ENCODE measurements at places on chromosomes 2 and 18. TPM values are rescaled to one million over a fixed set of nuclear protein-coding genes. Genes with fewer than 3 reads are reported as not detected.

The EN1 gene
- total RNA-seq, result not detected

The C2orf78 gene
- not detected for total RNA-seq

The RFX8 gene
- 20.3 TPM for total RNA-seq

The THAP4 gene
- total RNA-seq, result 42.8 TPM

The ACKR3 gene
- total RNA-seq, result 6.0 TPM

The ASXL2 gene
- 7.3 TPM for total RNA-seq

The STARD6 gene
- total RNA-seq, result 0.53 TPM

The TOGARAM2 gene
- under 0.01 TPM for total RNA-seq

The CPO gene
- total RNA-seq, result 0.13 TPM
